ENCODE measurements at places on chromosomes 7 and 10.

GRCh38 chr7:37408291-37409228 lies 40.1 kb downstream of the ELMO1 start:
- DNase-seq, result no peak

- DNase-seq, result no peak
These were observed 111.2 kb downstream of the ZMIZ1 start for GRCh38 chr10:79179957-79180309.

- DNase-seq, result no peak
These were observed 46.3 kb downstream of the PDK4 start for GRCh38 chr7:95549818-95550529.

- DNase-seq, result no peak
These were observed 102.0 kb upstream of the STEAP1B start for GRCh38 chr7:22601812-22602565.

- DNase-seq, result no peak
These were observed 94.2 kb downstream of the NRBF2 start for GRCh38 chr10:63227207-63227895.

- DNase-seq, result no peak
These were observed 132.9 kb downstream of the PIP4K2A start for GRCh38 chr10:22581461-22581860.

DNA sequence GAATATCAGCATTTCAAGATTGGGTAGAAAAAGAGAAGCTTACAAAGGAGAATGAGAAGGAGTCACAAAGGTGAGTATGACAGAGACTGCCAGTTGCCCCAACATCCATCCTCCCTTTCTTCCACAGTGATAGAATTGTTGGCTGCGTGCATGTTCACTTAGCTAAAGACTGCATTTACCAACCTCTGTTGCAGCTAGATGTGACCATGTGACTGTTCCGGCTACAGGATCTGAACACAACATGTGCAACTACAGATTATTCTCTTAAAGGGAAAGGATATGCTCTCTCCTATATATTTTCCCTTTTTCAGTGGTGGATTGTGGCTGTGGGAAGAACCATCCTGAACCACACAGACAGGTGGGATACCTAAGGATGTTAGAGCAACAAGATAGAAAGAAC lies 60.5 kb upstream of the ZNRF2 start:
- DNase-seq, result no peak

- DNase-seq, result no peak
These were observed 15.0 kb upstream of the INSIG1 start for GRCh38 chr7:155282671-155283070.

- no peak for DNase-seq
These were observed 702.5 kb upstream of the LRRN3 start for GRCh38 chr7:110388457-110388856.

GRCh38 chr10:24707445-24707844 lies 16.2 kb downstream of the ARHGAP21 start:
- no peak for DNase-seq

DNA sequence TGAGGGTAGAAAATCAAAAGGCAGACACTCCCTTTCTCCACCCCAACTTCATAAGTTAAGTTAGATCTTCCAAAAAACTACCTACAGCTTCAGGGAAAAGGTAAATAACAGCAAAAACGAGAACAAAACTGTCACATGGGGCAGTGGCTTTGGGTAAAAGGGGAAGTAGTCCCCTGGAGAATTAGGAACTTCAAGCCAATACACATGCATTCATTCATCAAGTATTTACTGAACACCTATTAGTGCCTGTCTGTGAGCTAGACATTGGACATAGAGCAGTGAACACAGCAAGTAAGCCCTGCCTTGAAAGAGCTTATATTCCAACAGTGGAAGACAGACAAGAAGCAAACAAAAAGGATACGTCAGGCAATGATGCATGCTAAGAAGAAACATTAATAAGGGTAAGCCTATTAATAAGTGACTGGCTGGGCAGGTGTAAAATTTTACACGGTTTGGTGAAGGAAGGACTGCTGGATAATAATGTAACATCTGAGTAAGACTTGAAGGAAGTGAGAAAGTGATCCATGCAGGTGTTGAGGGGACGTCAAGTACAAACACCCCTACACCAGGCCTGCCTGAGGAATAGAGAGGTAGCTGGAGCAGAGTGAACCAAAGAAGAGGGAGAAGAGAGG lies 69.6 kb upstream of the RAPGEF5 start:
- no peak for DNase-seq

- DNase-seq, result no peak
These were observed 7.0 kb downstream of the MRPL43 start for GRCh38 chr10:100980311-100980710.

GRCh38 chr7:157644946-157645345 lies 308.1 kb downstream of the DNAJB6 start:
- DNase-seq, result no peak

DNA sequence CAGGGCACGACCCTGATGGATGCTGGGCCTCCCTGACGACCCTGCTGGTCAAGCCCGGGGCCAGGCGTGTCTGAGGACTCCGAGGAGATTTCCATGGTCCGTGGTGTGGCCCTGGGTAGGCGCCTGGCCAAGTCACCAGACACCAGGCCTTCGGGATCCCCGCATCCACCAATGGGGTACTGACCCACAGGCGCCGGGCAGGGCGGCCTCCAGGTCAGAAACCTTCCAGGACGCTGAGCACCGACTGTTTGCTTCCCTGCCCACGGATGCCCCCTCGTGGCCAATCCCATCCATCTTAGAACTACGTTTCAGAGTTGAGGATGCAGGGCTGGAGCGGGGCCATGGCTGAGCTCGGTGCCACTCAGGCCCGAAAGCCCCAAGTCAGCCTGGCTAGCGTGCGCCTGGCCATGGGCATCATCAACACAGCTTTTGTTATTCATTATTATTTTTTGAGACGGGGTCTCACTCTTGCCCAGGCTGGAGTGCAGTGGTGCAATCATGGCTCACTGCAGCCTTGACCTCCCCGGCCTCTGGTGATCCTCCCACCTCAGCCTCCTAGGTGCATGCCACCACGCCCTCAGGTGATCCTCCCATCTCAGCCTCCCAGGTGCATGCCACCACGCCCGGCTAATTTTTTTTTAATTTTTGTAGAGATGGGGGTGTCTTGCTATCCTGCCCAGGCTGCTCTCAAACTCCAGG lies 7.1 kb upstream of the AMZ1 start:
- DNase-seq, result peak; percentile 54

DNA sequence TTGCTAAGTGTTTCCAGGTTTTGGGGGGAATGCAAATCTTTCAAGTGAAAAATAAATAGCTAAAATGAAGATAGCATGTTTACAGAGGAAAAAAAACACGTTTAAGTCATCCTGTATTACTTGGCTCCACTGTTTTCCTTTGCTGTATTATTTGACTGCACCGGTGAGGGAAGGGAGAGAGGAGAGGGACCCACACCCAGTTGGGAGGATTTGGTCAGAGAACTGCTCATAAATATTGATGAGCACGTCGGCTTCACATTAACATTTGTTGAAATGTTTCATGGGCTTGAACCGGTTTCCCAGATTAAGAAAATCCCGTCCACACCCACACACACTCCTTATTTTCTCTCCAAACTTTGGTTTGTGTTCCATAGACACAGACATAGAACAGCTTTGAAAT lies 493.8 kb upstream of the MGMT start:
- no peak for DNase-seq

GRCh38 chr10:24393201-24393600 lies 184.3 kb downstream of the KIAA1217 start:
- no peak for DNase-seq

GRCh38 chr10:101562231-101562630 lies 25.8 kb downstream of the POLL start:
- no peak for DNase-seq

DNA sequence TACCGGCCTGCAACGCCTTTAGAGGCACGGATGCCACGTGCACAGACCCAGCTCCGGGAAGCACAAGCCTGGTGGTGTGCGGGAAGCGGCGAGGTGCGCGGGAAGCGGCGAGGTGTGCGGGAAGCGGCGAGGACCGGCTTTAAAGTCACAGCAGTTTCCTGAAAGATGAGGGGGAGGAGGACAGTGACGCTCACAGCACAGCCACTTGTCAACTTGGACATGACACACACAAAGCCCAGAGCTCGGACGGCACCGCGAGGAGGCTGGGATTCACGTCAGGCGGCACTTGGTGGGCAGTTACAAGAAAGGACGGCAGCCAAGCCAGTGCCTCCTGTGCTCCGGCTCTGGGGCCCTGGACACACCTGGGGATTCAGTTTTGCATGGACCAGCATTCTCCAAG lies 525.9 kb downstream of the DNAJB6 start:
- no peak for DNase-seq

DNA sequence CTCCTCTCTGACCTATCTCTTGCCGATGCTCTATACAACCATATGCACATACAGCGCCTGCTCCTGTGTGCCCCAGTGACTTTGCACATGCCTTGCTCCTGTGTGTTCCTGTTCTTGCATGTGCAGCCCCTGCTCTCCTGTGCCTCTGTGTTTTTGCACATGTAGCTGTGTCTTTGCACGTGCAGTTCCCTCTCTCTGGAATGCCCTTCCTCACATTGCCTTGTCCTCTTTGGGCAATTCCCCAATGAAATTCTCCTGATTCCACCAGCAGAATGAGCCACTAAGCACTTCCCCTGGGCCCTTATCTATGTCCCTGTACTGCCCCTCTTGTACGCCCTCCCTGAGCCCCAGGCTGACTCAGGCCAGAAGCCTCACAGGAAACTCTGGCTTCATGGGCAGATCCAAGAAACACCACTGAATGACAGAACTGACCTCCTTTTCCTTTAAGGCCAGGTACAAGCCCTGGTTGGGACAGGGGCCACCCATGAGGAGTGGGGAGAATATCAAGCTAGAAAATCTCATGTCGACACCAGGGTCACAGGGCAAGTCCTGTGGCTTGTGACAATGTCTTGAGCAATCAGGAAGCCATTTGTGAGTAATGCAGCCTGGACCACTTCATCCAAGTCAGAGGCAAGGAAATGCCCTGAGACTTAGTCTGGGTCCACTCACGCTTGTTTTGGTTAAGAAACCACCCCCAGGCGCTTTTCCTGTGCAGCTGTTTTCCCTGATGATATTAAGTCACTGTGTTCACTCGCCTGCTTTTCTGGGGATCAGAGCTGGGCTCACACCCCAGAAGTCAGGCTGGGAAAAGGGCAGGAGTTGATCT lies 1.9 kb upstream of the ARHGAP22 start:
- no peak for DNase-seq

GRCh38 chr7:23895666-23896096 lies 185.7 kb downstream of the STK31 start:
- DNase-seq, result no peak

GRCh38 chr7:129434675-129435318 lies 565 bp downstream of the STRIP2 start:
- DNase-seq, result no peak

- no peak for DNase-seq
These were observed 10.9 kb upstream of the VWA2 start for GRCh38 chr10:114228156-114228555.

Measured in activated CD4-positive, alpha-beta T cell treated with anti-CD3 and anti-CD28 coated beads for 24 hours (primary cell).